Skeletal muscle cell (primary cell): ENCODE measurements at places on chromosomes 11 and 22.

GRCh38 chr11:78949976-78950690 is 375.5 kb upstream of the NARS2 start:
- DNase-seq: no peak

DNA sequence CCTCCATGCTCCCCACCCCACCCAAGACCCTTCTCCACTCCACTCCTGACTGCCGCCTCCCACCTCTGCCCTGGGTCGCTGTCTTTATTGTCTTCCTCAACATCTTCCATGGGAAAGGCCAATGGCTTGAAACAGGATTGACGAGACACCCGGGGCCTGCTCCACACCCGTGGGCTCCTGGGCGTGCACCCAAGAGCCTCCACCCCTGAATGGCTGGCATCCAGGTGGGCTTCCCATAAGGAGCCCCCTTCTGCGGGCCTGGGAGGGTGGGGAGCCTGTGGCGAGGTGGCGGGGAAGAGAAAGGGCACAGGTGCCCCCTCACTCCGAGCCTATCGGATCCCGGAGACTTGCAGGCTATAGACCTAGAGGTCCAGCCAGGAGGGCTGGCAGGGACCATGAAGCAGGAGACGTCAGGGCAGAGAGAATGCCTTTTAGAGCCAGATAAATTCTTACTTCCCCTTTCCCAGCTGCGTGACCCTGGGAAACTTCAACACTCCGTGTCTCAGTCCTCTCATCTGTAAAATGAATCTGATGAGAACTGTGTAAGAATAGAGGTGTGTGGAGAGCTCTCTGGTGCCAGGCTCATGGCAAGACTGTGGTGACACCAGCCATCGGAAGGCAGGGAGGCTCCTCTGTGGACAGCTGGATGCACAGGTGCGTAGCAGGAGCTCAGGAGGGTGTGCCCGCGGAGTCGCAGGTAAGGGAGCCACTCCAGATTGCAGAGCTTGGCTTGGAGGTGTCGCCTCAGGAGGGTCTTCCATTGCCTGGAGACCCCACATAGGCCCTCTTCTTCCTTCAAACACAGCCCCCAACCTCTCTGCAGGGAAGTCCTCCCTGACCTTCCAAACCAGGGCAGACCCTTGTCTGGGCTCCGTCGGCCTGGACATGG is 53.9 kb downstream of the SMIM38 start:
- no peak for DNase-seq

DNA sequence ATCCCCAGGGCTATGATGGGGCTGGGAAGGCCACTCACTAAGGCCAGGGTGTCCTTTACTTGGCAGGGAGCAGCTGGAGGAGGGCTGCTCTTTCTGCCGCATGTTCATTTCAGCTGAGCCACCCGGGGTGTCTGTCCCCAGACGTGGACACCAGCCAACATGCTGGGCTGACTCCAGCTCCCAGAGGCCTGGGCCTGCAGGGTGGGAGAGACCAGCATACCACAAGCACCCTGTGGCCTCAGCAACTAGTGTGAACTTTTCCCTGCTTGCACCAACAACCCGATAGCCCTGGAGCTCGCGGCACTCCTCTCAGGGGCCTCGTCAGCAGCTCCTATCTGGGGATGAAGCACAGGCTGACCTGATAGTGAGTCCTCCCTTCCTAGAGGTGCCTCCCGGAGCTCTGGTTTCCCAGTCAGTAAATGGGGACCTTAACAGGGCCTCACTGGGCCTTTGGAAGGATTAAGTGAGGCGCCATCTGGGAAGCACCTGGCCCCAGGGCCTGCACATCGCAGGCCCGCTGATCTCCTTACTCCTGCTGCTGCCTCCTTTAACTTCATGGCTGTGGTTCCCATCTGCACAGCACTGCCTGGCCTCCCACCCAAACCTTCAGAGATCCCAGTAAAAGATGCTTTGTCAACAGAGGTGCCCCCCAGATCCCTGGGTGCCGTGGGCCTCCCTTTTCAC is 83.4 kb downstream of the GALNT18 start:
- DNase-seq: no peak

DNA sequence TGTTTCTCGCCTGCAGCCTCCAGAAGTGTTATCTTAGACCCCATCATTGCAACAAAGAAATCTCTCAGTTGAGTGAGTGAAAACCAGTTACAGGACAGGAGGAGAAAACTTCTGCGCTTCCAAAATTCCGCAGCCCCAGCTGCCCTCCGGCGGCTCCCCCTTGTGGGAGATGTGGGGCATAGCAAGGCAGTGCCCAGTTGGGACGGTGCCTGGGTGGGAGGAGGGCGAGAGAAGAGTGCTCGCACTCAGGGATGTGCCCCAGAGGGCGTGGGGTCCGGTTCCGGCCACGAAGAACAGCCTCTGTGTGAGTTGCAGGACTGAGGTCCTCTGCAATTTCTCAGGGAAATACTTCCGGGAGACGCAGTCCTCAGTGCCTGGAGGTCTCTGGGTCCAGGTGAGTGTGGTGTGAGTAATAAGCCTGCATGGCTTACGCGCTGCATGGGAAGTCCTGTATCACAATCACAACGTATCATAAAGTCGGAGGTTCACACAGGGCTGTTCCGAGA is 87.0 kb upstream of the BLID start:
- DNase-seq: no peak

GRCh38 chr11:10318527-10318802 is 13.6 kb downstream of the ADM start:
- DNase-seq: no peak

- no peak for DNase-seq
Observed at GRCh38 chr11:47184711-47185304, 1.4 kb downstream of the PACSIN3 start.

DNA sequence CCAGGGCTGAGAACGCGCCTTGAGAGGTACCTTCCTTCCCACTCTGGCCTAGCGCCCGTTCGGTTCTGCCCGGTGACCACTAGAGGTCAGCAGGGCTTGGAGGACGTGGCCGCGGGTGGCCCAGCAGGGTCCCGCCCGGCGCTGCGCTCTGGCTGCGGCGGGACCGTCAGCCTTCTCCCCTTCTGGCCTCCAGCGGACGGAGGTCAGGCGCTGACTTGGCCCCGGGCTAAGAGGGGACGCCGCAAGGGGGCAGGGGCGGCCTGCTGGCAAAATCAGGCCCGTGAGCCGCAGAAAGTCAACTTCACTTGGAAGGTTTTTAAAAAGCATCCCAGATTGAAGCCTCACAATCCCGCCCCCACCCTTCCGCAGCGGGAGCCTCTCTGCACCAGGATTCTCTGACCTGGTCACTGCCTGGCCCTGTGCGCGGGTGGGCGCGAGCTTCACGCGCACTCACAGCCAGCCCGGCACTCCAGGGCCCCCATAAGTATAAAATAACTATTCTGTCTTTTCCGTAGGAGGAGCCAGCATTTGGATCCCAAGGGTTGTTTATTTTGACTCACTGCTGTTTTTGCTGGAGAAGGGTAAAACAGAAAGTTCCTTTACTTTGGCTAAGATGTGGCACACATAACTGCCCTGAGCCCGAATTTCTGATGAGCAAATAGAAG is 23.2 kb upstream of the ZBTB16 start:
- DNase-seq: no peak

- DNase-seq: no peak
Observed at GRCh38 chr11:102196816-102197215, 86.6 kb downstream of the YAP1 start.
